ENCODE measurements at places on chromosomes 3 and 15. TPM values are rescaled to one million over a fixed set of nuclear protein-coding genes. Genes with fewer than 3 reads are reported as not detected.

Gene CMTM8
- 10.9 TPM for polyA plus RNA-seq

Gene TNNC1
- 6.5 TPM for polyA plus RNA-seq

Gene SLCO2A1
- polyA plus RNA-seq, result 24.6 TPM

GRCh38 chr3:177234121-177234520 is 36.8 kb upstream of the TBL1XR1 start:
- no peak for DNase-seq

Measured in renal cortex interstitium (tissue), 15 donors.